ENCODE measurements at places on chromosomes 6 and 20. TPM values are rescaled to one million over a fixed set of nuclear protein-coding genes. Genes with fewer than 3 reads are reported as not detected.

TCP11 gene
- not detected for polyA plus RNA-seq

C6orf58 gene
- polyA plus RNA-seq: not detected

FLRT3 gene
- polyA plus RNA-seq: 0.89 TPM

PDYN gene
- polyA plus RNA-seq: not detected

SLC22A3 gene
- polyA plus RNA-seq: 3.3 TPM

RFX6 gene
- 0.16 TPM for polyA plus RNA-seq

LBP gene
- not detected for polyA plus RNA-seq

HAO1 gene
- not detected for polyA plus RNA-seq

GRCh38 chr6:19301980-19302379 lies 535.2 kb upstream of the ID4 start:
- no peaks in the 10 kb centered on the region for H3K27me3 ChIP-seq
- no peak overlapping the region for H3K27ac ChIP-seq
- no peak overlapping the region for H3K4me3 ChIP-seq
- H3K4me1 ChIP-seq: peaks cover 7% of the 10 kb centered on the region

DNA sequence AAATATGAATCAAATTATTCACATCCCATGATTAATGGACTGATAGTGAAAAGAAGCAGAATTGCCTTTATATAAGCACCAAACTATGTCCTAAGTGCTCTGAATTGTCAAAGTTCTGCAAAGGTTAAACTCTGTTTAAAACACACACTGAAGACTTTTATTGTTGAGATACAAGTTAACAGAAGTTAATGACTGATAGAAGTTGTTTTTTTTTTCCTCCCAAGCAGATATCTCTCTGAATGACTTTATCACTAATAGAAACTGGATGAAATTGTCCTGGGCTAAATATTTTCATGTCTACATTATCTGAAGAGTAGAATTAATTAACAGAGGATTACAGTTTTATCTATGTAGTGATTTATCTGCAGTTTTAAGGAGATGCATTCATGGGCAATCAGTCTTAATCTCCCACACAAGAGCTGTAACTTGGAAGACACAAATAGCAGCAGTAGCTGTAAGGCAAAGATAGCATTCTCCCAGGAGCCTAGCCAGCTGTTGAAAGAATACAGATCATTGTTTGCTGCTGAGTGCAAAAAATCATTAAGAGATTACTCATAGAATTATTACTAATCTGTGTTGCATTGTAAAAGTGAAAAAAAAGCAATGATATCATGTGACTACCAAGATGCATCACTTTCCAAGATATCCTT lies 49.9 kb downstream of the BMP5 start:
- H3K36me3 ChIP-seq: no peaks in the 10 kb centered on the region
- no peaks in the 10 kb centered on the region for H3K4me1 ChIP-seq
- no peak overlapping the region for H3K4me3 ChIP-seq
- no peak for DNase-seq
- no peak overlapping the region for H3K27ac ChIP-seq

DNA sequence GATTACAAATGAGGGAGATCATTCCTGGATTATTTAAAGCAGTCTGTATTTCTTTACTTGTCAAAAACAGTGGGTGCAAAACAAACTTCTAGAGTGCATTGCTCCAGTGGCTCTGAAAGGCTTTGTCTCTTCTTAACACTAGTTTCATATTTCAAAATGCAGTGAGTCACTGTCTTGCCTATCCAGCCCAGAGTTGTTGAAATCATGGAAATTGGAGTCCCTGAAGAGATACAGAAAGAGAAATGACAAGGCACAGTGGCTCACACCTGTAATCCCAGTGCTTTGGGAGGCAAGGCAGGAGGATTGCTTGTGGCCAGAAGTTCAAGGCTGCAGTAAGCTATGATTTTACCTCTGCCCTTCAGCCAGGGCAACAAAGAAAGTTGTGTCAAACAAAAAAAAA lies 11.3 kb downstream of the SLC2A12 start:
- no peak overlapping the region for H3K4me3 ChIP-seq
- no peak for DNase-seq
- no peak overlapping the region for H3K27ac ChIP-seq
- no peaks in the 10 kb centered on the region for H3K27me3 ChIP-seq
- no peaks in the 10 kb centered on the region for H3K36me3 ChIP-seq
- H3K4me1 ChIP-seq: no peaks in the 10 kb centered on the region

DNA sequence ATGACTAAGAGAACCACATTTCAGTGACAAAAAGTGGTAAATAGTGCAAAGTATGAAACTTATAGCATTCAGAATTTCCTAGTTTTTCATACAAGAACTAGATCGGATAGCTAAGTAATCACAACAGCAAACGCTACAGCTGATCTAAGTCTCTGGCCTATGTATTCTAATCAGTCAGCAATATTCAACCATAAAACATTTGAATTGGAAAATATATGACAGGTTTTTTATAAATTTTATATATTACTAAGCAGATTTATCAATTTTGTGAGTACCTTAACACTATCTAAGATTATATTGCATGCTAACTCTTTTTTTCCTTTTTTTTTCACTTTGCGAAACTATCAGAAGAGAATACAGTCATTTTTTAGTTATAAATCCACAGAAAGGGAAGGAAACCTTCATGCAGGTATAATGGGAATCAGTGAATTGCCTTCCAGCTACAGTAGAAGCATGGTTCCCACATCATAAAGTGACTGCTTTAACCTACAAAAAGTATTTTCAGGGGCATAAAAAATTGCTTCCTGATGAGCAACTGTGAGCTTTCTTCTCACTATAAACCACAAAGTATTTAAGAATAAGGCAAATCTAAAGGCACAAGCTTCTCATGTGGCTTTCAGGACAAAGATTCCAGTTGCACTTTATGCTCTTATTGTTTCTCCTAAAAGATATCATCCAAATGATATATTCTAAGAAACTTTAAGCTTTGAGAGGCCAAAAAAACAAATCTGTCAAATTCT lies 74.0 kb upstream of the GJE1 start:
- no peak for DNase-seq
- no peaks in the 10 kb centered on the region for H3K4me1 ChIP-seq
- H3K27ac ChIP-seq: no peak overlapping the region
- no peaks in the 10 kb centered on the region for H3K27me3 ChIP-seq
- H3K4me3 ChIP-seq: no peak overlapping the region

DNA sequence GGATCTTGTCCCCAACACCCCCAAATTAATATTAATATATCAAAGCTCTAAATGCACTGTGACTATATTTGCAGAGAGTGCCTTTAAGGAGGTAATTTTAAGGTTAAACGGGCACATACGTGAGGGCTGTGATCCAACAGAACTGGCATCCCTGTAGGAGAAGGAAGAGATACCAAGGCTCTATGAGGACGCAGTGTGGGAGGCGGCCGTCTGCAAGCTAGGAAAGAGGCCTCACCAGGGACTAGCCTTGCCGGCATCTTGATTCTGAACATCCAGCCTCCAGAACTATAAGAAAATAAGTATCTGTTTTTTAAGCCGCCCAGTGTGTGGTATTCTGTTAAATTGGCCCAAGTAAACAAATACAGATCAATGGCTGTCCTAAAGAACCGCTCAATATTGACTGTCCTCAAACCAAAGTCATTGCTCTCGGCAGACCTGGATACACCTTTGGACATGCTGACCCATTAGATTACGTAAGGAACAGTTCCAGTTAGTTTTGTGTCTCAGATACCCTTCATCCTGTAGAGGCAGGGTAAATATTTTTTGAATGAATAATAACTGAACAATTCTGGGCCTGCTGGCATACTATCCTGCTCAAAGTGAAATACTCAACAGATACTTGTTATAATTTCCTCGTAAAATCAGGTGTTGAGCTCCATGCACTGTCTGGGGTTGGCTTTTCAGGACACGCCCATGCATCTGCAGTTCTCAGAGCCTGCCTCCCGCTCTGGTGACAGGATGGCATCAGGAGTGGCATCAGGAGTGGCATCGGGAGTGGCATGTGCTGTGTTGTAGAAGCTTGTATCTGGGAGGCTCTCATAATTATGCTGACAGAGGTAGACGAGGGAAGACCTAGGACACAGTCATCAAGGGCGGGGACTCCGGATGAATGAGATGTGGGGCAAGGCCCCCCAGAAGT lies 6.3 kb downstream of the PRR18 start:
- no peaks in the 10 kb centered on the region for H3K36me3 ChIP-seq
- no peak overlapping the region for H3K4me3 ChIP-seq
- H3K27me3 ChIP-seq: peaks cover 44% of the 10 kb centered on the region
- no peak overlapping the region for H3K27ac ChIP-seq
- H3K4me1 ChIP-seq: peaks cover 2% of the 10 kb centered on the region
- DNase-seq: no peak

DNA sequence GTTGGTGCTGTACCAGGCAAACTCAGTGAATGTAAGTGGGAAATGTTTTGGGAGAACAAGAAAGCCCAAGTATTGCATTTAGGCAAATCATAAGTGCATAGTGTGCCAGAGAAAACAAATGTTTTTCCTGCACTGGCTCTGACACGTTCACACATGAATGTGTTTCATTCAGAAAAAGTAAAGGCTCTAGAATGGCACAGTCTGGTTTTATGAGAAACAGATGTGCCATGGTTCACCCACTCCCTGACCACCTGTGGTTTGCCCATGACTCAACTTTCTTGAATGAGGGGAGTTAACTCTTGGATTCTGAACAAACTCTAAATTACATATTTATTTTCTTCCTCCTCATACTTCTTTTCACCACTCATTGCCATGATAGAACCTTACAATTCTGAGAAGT lies 126.9 kb downstream of the KCNQ5 start:
- H3K4me3 ChIP-seq: no peak overlapping the region
- H3K4me1 ChIP-seq: no peaks in the 10 kb centered on the region
- H3K36me3 ChIP-seq: no peaks in the 10 kb centered on the region
- DNase-seq: no peak
- H3K27me3 ChIP-seq: no peaks in the 10 kb centered on the region

DNA sequence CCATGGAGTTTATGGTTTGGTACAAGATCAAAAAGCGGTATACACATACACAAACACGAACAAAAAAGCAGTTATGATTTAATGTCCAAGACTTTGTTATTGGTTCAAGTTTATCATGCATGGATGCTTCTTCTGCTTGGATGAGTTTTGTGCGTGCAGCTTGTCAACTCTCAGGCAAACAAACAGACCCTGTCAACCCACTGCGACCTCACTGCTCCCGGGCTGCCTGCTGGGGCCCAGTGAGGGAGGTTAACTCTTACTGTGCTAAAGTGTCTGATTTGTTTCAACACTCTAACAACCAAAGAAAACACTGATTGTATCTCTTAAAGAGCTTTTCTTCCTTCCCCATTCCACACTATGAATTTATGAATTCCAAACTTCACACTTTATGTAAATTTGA lies 26.8 kb upstream of the DDR1 start:
- no peaks in the 10 kb centered on the region for H3K27me3 ChIP-seq
- H3K4me1 ChIP-seq: no peaks in the 10 kb centered on the region
- no peak for DNase-seq
- no peak overlapping the region for H3K4me3 ChIP-seq
- H3K27ac ChIP-seq: no peak overlapping the region
- H3K36me3 ChIP-seq: no peaks in the 10 kb centered on the region

DNA sequence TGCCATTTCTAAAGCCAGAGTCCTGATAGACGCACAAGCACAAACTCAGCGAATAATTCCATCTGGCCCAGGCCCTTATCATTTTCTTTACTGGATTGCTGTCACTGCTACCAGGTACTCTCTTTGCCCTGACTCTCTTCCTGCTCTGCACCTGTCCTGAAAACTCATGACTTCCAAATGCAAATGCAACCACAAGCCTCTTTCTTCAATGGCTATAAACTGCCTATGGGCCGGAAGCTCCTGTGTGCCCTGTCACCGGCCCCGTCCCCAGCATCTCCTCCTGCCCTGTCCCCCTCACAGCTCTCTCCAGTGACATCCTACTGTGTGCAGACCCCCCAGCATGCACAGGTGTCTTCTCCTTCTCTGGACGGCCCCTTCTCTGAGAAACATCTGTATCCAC lies 302.6 kb downstream of the GMDS start:
- H3K4me3 ChIP-seq: no peak overlapping the region
- H3K36me3 ChIP-seq: no peaks in the 10 kb centered on the region
- H3K27ac ChIP-seq: no peak overlapping the region
- no peaks in the 10 kb centered on the region for H3K27me3 ChIP-seq
- no peak for DNase-seq
- no peaks in the 10 kb centered on the region for H3K4me1 ChIP-seq

- no peak overlapping the region for H3K27ac ChIP-seq
- no peak for DNase-seq
- no peaks in the 10 kb centered on the region for H3K27me3 ChIP-seq
- H3K4me1 ChIP-seq: no peaks in the 10 kb centered on the region
These were observed 135.1 kb downstream of the AGPAT4 start for GRCh38 chr6:161138543-161139303.

DNA sequence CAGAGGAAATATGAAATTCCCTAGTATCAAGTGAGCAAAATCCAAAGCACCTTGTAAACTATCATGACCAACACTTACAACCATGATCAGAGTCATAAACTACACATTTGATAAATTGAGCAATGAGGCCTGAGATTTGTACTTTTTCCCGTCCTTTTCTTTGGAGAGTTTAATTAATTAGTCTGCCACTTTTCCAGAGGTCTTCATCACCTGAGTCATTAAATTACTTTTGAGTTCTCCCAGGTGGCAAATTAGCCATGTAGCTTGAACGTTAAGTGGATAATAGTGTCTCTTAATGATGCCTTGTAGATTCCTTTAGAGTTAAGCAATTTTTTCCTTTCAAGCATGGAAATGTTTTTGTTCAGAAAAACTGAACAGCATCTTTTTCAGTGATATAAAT lies 75.6 kb downstream of the RNF217 start:
- H3K27ac ChIP-seq: no peak overlapping the region
- DNase-seq: no peak
- peaks cover 21% of the 10 kb centered on the region for H3K4me1 ChIP-seq
- H3K4me3 ChIP-seq: no peak overlapping the region
